Activated naive CD4-positive, alpha-beta T cell treated with anti-CD3 and anti-CD28 coated beads, Interleukin-2, amount 10 ng/mL, durations not matched to agents 7 days and 5 days (primary cell): ENCODE measurements at places on chromosomes 16 and 17.

GRCh38 chr16:46857368-46857945 is 26.5 kb upstream of the C16orf87 start:
- DNase-seq = no peak

DNA sequence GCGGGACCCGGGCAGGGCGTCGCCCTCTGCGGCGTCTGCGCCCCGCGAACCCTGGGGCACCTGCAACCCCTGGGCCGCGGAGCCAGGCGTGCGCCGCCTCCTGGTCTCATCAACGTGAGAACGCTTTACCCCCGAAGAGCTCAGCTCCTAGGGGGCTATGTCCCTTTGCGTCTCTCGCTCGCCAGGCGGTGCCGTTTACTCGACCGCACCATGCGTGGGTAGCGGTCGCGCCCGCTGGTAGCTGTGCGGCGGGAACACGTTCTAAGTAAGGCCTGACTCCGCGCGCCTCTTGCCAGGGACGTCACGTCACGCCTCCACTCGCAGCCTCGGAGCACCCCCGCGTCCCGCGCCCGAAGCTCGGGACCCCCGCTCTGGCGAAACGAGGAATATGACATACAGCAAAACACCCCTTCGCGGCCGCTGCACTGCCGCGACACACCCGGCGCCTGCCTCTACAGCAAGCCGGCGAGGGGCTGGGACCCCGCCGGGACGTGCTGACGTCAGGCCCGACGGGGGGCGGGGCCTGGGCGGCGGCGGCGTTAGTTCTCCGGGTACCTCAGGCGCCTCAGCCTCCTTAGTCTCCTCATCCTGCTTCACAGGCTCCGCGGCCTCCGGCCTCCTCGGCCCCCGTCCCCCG is at the start of gene RAB11FIP3:
RAB11FIP3 (plus strand) TSS at position 568 of the 637 bp plus-strand sequence. CDS start 358 bp downstream, outside the sequence.
- peak; percentile 89 for DNase-seq

- DNase-seq = no peak
Measured at GRCh38 chr17:39781031-39781860, 43.5 kb downstream of the GRB7 start.

- DNase-seq = no peak
Measured at GRCh38 chr17:78808163-78808562, 26.1 kb upstream of the CYTH1 start.

- DNase-seq = no peak
Measured at GRCh38 chr16:19210280-19210924, 42.4 kb downstream of the SYT17 start.

- DNase-seq = no peak
Measured at GRCh38 chr16:12133729-12134128, 157.2 kb downstream of the SNX29 start.

DNA sequence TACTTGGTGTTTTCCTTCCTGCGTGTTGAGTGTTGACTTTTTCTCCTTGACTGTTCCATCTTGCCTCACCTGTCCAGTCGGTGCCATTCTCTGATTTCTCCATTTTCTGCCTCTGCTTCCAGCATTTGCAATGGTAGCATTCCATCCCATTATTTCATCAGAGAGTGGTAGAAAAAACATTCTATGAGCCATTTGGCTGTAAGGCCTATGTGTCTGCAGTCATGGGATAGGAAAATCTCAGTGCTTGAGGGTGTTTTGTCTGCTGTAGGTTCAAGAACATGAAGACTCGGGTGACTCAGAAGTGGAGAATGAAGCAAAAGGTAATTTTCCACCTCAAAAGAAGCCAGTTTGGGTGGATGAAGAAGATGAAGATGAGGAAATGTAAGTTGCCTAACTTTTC is 2.7 kb downstream of the UTP18 start:
- DNase-seq = no peak

- no peak for DNase-seq
Measured at GRCh38 chr16:22369221-22369811, 5.1 kb downstream of the CDR2 start.

DNA sequence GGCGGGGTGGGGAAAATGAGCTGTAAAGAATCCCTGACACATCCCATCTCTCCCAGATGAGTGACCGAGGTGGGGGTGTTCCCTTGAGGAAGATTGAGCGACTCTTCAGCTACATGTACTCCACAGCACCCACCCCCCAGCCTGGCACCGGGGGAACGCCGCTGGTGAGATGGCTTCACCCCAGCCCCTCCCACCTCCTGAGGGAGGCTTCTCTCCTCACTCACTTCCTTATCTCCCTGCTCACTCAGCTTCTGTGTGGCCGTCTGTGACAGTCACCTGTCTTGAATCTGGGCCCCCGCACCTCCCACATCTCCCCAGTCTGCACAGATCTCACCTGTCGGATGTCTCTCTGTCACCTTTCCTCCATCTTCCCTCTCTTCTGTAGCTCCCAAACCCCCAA is 13.4 kb downstream of the PDK2 start:
- no peak for DNase-seq

DNA sequence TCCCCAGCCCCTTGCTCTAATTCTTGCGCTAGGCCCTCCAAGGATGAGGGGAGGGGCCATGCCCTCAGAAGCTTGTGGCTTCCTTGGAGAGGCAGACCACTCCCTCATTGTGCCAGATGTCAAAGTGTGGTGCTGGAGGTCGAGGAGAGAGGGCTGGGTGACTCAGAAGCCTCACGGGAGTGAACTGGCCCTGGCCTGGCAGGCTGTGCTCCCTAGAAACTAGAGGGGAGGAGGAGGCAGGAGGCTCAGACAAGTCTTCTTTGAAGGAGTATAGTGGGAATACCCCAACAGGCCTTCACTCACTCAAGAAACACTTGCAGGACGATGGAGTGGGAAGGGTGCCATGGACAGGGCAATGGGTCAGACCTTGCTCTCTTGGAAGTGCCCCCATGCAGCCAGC is 18.5 kb downstream of the ANKRD40 start:
- DNase-seq = no peak

DNA sequence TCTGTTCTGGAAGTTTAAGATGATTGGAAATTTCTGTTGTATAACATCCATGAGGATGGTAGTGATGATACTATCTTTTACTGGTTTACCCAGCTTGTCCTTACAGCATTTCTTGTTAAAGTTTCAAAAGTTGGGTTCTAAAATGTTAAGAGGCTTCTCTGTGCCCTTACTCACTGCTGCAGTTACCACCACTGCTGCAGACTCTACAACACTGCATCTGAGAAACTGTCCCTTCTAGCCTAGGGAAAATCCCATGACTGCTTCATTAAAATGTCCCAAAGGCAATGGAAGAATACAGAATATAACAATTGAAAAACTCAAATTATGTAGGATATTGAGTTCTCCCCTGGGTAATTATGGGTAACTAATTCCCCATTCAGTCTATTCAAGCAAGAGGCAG is 3.8 kb upstream of the NSRP1 start:
- no peak for DNase-seq

DNA sequence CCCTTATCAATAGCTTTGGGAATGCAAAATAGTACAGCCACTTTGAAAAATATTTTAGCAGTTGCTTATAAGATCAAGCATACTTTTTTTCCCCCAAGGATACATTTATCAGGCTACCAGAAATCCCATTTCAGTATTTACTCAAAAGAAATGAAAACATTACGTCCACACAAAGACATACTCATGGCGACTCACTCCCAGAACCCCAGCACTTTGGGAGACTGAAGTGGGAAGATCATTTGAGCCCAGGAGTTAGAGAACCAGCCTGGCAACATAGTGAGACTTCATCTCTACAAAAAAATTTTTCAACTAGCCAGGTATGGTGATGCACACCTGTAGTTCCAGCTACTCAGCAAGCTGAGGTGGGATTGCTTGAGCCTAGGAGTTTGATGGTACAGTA is 5.9 kb downstream of the SKA2 start:
- no peak for DNase-seq

DNA sequence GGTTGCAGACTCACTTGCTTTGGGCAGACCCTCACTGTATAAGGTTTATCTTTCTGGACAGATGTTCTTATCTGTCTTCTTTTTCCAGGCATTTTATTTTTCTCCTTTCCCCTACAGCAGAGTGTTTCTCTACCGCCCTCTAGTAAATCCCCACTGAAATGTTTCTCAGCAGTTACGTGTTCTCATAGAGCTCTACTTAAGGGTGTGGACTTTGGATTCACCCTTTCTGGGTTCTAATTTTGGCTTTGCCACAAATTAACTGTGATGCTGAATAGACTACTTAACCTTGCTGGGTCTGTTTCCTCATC is 2.0 kb downstream of the ADAT1 start:
- DNase-seq = no peak

DNA sequence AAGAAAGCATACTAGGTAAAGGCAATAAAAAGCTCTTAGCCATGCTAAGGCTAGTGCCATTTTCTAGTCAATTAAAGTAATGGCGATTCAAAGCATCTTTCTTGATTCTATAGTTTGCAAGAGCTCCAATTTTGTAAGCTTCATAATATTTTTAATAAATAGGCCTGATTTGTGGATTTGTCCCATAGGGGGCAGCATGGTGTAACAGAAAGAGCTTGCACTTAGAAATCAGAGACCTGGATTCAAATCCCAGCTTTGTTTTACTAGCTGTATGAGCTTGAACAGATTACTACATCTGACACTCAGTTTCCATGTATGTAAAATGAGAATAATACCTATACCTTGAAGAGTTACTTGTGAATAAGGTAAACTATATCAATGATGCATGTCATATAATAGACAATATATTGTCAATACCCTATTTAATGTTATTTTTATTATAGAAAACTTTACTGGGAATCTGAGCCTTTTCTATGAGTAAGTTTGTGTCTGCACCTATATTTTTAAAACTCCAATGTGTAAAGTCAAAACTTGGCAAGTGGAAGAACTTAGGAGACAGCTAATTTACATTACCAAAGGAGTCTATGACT is 93.6 kb upstream of the NOG start:
- peak; percentile 48 for DNase-seq

DNA sequence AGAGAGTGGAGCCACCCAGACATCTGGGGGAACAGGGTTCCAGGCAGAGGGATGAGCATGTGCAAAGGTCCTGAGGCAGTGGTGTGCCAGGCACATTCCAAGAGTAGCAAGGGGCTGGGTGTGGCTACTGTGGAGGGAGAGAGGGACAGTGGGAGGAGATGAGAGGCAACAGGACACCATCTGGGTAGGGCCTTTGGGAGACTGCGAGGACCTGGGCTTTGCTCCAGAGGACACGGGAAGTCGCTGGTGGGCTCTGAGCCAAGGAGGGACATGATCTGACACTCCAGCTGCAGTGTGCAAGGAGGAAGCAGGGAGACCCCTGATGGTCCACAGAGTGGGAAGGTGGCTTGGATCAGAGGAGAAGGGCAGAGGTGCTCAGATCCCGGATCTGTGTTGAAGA is 56.7 kb upstream of the MED9 start:
- no peak for DNase-seq

GRCh38 chr17:28474111-28474531 is 677 bp downstream of the SLC13A2 start:
- DNase-seq = no peak

- no peak for DNase-seq
Measured at GRCh38 chr17:74108126-74108705, 95.3 kb upstream of the RPL38 start.

- DNase-seq = no peak
Measured at GRCh38 chr16:9840761-9841665, 341.2 kb downstream of the GRIN2A start.

DNA sequence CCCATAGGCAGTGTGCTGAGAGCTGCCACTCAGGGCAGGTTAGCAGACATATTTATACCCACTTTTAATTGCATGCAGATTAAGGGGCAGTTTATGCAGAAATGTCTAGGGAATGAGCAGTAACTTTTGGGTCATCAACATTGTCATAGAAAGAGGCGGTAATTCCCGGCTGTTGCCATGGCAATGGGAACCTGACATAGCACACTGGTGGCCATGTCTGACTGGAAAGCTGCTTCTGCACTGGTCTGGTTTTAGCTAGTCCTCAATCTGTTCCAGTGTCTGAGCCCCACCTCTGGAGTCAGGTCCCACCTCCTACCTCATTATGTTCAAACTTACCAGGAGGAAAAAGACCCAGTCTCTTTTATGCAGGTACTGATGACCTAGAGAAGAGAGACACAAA is 31.5 kb upstream of the TNRC6C start:
- DNase-seq = no peak

DNA sequence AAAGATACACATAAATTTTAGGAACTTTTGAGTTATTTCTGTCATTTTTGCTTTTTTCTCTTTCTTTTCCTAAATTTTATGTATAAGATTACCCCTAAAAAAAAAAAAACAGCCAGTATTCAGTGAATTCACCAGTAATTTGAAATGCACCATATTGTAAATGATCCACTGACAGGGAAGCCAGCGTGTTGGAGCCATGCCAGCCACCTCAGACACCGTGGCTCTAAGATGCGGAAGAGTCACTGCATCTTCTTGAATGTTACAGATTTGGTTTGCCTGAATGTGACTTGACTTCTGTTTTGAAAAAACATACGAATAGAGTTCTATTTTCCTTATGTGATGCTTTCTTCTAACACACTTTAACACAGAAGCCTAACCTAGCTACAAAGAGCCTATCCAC is 37.4 kb downstream of the CLUAP1 start:
- DNase-seq = no peak

- DNase-seq = no peak
Measured at GRCh38 chr16:81634380-81635062, 144.6 kb upstream of the PLCG2 start.

DNA sequence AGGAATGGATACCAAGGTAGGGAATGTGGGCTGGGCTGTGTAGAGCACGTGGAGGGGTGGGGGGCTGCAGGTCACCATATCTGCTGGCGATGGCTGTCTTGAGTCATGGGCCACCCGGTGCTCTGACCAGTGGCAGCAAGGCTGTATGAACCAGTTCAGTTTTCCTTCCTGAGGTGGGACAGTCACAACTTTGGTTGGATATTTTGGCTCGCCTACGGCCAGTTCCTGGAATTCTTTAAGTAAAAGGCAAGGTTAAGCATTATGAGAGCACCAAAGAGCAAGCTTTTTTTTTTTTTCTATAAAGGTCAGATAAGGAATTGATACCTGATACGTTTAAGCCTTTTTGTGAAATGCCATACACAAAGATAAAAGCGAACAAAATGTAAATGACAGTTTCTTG is 81.9 kb downstream of the USP22 start:
- DNase-seq = no peak

GRCh38 chr16:57687363-57687929 is 7.2 kb upstream of the DRC7 start:
- no peak for DNase-seq

GRCh38 chr17:65049085-65049756 is 7.3 kb downstream of the GNA13 start:
- no peak for DNase-seq

DNA sequence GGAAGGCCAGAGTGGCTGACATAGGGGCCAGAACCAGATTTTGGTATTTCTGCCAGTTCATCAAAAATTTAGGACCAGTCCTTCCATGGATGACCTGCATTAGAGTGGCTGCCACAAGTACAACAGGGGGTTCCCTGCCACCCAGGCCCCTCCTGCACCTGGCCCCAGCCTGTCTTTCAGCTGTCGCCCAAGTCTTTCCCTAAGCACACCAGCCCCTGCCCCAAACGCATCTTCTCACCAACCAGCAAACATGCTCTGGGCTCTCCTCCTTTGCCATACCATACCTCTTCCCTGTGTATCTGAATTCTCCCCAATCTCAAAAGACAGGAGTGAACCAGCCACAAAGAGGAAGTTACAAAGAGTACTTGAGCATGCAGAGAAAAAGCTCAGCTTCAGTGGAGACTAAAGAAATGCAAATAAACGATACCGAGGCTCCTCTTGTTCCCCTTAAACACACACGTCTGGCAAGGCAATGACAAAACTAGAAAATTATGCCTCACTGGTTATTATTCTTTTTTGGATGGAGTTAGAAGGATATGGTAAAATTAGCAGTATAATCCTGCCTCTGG is 130.6 kb downstream of the DYNLRB2 start:
- no peak for DNase-seq
